ENCODE measurements at places on chromosomes 3 and 15. TPM values are rescaled to one million over a fixed set of nuclear protein-coding genes. Genes with fewer than 3 reads are reported as not detected.

GRCh38 chr3:23996095-23996524 is 51.0 kb downstream of the NR1D2 start:
- no peaks in the 10 kb centered on the region for H3K27me3 ChIP-seq
- H3K36me3 ChIP-seq: no peaks in the 10 kb centered on the region
- no peak overlapping the region for H3K4me3 ChIP-seq

MST1R gene
- total RNA-seq: 0.40 TPM

DNA sequence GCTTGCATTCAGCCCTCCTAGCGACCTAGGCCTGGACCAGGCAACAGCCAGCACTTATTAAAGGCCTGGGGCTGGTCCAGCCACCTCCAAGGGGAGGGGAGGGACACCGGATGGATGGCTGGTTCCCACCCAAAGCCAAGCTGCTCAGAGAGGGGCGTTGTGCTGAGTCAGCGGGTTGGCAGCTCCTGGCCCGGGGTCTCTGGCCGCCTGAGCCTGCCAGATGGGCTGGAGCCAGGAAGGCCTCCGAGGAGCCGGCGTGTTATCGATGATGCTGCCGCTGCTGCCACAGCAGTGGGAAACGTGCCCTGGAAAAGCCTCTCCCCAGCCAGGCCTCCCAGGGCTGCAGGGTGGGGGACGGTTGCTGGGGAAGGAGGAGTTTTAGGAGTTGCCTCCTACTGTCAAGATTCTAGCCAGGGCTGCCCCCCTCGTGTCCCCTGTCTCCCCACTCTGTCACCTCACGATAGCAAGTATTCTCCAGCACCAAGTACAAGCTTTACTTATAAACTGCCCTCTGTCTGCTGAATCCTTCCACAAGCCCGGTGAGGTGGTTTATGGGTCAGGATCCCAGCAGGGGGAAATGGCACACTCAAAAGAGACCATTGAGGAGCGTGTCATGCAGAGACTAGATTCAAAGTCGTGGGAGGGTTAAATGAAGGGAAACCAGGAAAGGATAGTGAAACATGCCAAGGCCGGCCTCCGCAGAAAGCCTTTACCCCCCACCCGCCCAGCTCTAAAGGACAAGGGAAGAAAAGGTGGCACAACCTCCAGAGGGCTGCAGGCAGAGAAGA is 43.2 kb upstream of the TSEN2 start:
- H3K4me1 ChIP-seq: no peaks in the 10 kb centered on the region
- no peak overlapping the region for H3K27ac ChIP-seq
- DNase-seq: no peak
- no peak overlapping the region for H3K4me3 ChIP-seq

LRRC34 gene
- not detected for total RNA-seq

SNRPN gene
- total RNA-seq: 323 TPM
